ENCODE measurements at places on chromosomes 12 and 14. TPM values are rescaled to one million over a fixed set of nuclear protein-coding genes. Genes with fewer than 3 reads are reported as not detected.

DNA sequence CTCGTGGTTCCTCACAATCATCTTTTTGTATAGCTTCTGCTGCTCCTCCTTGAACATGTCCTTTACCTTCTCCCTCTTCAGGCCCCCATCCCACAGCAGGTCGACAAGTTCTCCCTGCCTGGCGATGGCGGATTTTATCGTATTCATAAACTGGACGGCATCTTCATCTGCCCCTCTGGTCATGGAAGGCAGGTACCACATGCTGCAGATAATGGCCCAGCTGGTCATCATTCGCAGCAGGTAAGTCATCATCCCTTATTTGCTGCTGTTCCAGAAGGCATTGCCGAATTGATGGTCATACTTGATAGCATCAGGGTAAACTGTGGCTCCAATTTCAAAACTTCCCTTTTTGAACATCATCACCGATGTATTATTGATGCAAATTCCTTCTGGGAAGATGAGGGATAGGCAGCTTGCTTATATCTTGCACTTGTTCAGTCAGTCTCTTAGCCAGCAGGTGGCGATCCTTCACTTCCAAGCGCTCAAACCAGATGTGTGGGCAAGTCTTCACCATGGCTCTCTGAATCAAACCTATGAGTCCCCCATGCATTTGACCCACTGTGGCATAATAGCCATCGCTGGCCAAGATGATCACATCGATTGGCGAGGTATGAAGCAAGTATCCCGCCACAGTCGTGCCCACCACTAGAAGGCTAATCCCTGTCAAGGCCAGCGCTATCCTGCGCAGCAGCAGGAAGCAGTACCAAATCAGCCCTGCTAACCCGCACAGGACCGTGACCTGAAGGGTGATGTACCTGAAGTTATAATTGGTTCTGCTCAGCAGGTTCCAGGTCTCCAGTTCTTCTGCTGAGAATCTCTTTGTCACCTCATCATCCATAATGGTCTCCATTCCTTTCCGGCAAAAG lies 381.5 kb upstream of the STXBP6 start:
- no peak for ATAC-seq

GRCh38 chr12:1523046-1523445 lies 71.3 kb downstream of the FBXL14 start:
- no peak for ATAC-seq

- no peak for ATAC-seq
These were observed 991.6 kb downstream of the BCL11B start for GRCh38 chr14:98280436-98280835.

DNA sequence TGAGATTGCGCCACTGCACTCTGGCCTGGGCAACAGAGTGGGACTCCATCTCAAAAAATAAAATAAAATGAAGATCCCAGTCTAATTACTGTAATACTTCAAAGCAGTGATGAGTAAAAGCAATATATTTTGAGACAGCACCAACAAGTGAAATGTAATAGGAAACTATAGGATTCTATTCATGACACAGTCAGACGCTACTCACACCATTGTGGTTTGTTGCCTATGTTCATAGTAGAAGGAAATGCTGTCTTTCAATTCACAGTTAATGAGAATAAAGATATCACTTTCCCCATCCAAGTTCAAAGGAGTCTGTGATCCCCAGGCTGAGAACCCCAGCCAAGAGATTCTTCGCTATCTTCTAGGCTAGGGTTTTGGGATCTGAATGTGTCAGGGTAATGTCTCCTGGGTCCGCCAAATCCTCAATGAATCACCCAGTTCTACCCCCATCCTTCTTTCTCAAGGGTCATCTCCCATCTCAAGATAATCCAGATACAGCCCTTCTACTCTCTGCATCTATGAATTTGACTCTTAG lies 16.6 kb upstream of the DTX1 start:
- no peak for ATAC-seq

P2RX7 gene
- total RNA-seq, result 3.3 TPM

GRCh38 chr14:97276573-97276972 lies 479.4 kb downstream of the VRK1 start:
- no peak for ATAC-seq

DNA sequence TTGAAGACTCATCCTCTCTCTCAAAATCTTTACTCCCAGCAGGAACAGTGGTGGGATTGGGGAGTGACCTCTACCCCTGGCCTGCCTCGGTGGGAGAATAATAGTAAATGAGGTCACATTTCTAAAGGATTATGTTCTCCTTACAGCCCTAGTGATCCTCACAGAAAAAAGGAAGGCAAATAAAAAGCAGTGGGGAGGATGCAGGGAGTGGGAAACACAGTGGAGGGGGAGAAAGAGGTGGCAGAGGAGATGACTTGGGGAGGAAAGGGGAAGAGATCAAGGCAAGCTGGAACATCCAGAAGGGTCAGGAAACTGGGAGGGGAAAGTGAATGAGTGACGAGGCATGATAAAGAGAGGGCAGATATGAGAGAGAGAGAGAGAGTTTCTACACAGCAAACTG lies 8.3 kb upstream of the SYNDIG1L start:
- ATAC-seq, result no peak

- no peak for ATAC-seq
These were observed 55.7 kb downstream of the TRPV4 start for GRCh38 chr12:109777544-109777943.

DNA sequence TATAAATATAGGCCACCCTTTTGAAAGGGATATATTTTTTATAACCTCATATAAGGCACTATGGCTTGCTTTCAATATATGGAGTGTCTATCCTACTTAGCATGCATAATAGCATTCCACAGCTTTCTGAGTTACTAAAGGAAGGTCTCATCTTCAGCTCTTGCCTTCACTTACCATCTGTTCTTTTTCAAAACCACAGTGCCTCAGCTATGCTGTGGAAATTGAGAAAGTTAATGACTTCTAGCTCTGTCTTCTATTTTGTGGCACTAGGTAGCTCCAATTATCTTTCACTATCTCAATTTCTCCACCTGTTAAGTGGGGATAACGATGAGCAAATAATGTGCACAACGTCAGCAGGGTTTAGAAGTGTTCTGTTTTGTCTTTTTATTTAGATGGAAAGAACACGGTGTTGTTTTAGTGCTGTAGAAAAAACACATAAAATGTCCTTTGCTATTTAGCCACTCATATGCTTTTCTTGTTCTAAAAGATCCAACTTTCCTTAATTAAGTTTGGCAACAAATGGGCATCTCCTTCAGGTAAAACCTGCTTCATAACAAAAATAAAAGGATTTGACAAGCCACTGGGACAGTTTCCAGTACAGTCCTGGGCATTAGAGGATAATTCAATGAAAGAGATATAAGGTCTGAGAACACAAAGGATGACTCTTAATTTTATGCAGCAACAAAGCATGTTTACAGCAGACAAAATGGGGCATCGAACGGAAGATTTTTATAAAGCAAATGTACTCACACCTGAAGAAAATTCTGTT lies 462.0 kb upstream of the SYT1 start:
- ATAC-seq, result no peak

- no peak for ATAC-seq
These were observed 14.9 kb upstream of the MYH7 start for GRCh38 chr14:23450379-23450778.

KRT80 gene
- 0.16 TPM for total RNA-seq

DNA sequence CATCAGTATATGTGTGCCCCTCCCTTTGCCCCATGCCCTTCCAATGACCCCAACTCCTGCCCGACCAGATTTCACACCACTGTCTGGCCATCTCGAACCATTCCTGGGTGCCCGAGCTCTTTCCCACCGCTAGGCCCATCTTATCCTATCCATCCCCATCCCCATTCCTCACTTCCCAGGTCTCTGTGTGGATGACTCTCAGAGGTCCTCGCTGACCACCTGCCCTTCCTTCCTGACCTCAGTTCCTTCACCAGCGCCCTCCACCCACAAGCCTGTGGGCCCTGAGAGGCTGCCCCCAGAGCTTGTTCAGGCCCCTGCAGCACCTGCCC lies 49.1 kb downstream of the CYP46A1 start:
- ATAC-seq, result no peak

TMEM19 gene
- 20.0 TPM for total RNA-seq

RASSF9 gene
- total RNA-seq, result 3.0 TPM

SMIM41 gene
- total RNA-seq, result 12.8 TPM

DNA sequence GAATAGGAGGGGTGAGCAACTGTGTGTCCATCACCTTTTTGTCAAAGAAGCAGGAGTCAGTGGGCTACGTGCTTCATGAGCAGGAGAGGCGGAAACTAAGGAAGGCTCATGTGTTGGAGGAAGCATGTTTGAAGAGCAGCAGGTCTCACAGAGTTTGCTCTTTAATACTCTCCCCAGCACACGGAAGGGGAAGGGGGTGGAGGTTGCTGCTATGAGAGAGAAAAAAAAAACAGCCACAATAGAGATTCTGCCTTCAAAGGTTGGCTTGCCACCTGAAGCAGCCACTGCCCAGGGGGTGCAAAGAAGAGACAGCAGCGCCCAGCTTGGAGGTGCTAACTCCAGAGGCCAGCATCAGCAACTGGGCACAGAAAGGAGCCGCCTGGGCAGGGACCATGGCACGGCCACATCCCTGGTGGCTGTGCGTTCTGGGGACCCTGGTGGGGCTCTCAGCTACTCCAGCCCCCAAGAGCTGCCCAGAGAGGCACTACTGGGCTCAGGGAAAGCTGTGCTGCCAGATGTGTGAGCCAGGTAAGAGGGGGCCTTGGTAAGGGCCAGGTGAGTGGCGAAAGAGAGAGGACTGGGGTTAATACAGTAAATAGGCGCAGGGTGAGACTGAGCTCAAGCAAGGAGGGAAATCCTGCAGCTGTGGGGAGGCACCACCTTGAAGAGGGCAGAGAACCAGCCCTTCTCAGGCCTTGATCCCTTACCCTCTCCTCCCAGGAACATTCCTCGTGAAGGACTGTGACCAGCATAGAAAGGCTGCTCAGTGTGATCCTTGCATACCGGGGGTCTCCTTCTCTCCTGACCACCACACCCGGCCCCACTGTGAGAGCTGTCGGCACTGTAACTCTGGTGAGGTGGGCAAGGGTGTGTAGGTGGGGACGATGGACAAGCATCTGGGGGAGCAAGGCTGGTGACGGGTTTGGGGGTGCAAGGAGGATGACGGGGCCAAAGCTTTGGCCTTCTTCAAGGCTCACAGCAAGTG lies at the start of gene CD27:
Gene CD27, plus strand, starts transcription at position 252 of the 985 bp plus-strand sequence. Its CDS starts 141 bp downstream, at position 393.
- no peak for ATAC-seq

HOXC6 gene
- not detected for total RNA-seq

KRT71 gene
- total RNA-seq, result not detected

SIRT4 gene
- 0.67 TPM for total RNA-seq

DNA sequence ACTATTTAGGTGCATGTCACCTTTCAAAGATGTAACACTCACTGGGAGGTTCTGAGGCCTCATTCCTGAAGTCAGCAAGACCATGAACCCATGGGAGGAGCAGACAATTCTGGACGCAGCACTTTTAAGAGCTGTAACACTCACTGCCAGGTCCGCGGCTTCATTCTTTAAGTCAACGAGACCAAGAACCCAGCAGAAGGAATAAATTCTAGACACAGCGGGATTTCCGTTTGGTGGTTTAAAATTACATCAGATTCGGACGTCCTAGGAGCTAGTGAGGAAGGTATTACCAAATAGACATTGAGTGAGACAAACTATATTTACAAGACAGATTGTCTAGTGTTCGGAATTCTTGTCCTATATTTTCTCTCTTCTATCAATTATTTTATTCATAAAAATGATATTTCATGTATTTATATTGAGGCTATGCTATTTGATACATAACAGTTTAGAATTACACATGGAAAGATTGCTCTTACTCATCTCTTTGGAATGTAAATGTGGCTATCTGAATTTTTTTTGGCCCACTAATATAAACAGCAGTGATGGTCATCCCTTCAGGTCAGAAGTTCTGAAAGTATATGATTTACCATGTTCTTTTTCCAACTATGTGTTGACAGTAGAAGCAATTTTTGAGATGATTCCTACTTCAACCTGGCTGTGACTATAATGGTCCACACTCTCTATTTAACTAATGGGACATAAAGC lies 1973.0 kb upstream of the FLRT2 start:
- ATAC-seq, result no peak

RNASE2 gene
- total RNA-seq, result 0.93 TPM

DNA sequence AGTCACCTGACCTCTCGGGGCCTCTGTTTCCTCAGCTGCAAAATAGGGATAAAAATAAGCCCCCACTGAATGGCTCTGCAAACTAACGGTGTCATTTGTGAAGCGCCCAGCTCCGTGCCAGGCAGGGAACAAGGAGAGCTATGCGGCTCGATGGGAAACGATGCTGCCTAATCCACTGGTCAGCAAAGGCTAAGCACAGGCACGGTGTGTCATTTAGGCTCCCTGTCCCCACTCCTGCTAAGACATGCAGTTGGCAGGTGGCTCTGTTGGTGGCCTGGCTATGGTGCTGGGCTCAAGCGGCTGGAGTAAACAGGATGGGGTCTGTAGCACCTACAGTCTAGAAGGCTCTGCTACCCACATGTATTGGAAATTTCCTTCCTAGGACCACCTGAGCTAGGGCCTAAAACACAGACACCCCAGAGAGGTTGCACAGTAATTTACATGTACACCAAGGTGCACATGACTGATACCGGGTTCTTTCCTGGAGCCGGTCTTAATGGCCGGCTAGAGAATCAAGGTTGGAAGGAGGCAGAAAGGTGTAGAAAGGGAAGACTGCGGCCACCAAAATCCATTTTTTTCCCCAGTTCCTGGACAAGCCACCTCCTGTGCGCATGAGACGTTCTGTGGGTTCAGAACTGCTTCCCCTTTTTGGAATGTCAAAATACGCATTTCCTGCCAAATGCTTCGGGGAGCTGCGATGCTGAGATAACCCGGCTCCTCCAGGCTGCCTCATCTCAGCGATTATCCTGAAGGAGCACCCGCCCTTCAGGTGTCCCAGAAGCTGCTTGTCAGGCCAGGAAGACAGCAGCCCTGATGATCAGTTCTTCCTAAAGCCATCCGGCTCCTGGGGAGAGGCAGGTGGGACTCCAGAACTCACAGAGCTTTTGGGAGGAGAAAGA lies 1.0 kb downstream of the CACNA2D4 start:
- ATAC-seq, result no peak

- ATAC-seq, result no peak
These were observed 341.5 kb upstream of the FAR2 start for GRCh38 chr12:28807535-28807934.

DNA sequence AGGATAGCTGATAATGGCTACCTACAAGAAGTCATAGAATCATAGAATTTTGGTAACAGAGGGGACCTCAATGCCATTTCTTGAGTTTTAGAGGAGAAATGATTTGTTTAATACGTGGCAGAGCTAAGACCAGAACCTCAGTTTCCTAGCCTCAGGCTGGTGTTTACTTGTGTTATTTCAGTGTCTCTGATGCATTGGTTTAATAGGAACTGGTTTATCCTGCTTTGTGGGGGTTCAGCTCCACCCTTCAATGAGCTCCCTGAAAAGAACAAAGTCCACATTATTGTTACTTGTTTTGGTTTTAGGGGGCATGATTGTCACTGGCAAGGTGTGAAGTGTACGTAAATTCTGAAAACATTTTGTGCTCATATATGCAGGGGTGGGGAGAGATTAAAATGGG lies 55.4 kb downstream of the AKAP6 start:
- ATAC-seq, result no peak

- no peak for ATAC-seq
These were observed 115.4 kb downstream of the GCH1 start for GRCh38 chr14:54787261-54787660.

KRT6B gene
- total RNA-seq, result 0.54 TPM
